ENCODE measurements at places on chromosomes 12 and 14. TPM values are rescaled to one million over a fixed set of nuclear protein-coding genes. Genes with fewer than 3 reads are reported as not detected.

The FGF23 gene
- total RNA-seq: not detected

The LAG3 gene
- total RNA-seq: 1.9 TPM

The CPM gene
- 5.7 TPM for total RNA-seq

The RHEBL1 gene
- 4.9 TPM for total RNA-seq

The KRT6C gene
- total RNA-seq: not detected

The DLK1 gene
- total RNA-seq: 0.31 TPM

The TAS2R43 gene
- total RNA-seq: not detected

The EML1 gene
- 34.0 TPM for total RNA-seq

Data from A549 treated with Hydrocortisone at 1 μM for 4 hours (cell line).